ENCODE measurements at places on chromosomes 16 and 17. TPM values are rescaled to one million over a fixed set of nuclear protein-coding genes. Genes with fewer than 3 reads are reported as not detected.

Gene CTRB2
- not detected for total RNA-seq

Gene KRT34
- not detected for total RNA-seq

Gene KRT32
- not detected for total RNA-seq

Gene TBC1D3H
- not detected for total RNA-seq

Gene KRT25
- total RNA-seq: not detected

Gene RASD1
- 10.8 TPM for total RNA-seq

Gene NECAB2
- total RNA-seq: not detected

Gene ANKFN1
- total RNA-seq: not detected

Gene CCL4
- not detected for total RNA-seq

Gene KRTAP3-1
- total RNA-seq: not detected

Gene C1QL1
- not detected for total RNA-seq

Gene CES5A
- not detected for total RNA-seq

Gene STAT3
- total RNA-seq: 160 TPM

Gene GRB7
- 0.81 TPM for total RNA-seq

Gene C16orf89
- total RNA-seq: 1.5 TPM

Gene RCVRN
- total RNA-seq: not detected

Gene FZD2
- total RNA-seq: 8.8 TPM
